Activated CD8-positive, alpha-beta memory T cell treated with anti-CD3 and anti-CD28 coated beads for 1 hour (primary cell): ENCODE measurements at places on chromosomes 5 and 9.

DNA sequence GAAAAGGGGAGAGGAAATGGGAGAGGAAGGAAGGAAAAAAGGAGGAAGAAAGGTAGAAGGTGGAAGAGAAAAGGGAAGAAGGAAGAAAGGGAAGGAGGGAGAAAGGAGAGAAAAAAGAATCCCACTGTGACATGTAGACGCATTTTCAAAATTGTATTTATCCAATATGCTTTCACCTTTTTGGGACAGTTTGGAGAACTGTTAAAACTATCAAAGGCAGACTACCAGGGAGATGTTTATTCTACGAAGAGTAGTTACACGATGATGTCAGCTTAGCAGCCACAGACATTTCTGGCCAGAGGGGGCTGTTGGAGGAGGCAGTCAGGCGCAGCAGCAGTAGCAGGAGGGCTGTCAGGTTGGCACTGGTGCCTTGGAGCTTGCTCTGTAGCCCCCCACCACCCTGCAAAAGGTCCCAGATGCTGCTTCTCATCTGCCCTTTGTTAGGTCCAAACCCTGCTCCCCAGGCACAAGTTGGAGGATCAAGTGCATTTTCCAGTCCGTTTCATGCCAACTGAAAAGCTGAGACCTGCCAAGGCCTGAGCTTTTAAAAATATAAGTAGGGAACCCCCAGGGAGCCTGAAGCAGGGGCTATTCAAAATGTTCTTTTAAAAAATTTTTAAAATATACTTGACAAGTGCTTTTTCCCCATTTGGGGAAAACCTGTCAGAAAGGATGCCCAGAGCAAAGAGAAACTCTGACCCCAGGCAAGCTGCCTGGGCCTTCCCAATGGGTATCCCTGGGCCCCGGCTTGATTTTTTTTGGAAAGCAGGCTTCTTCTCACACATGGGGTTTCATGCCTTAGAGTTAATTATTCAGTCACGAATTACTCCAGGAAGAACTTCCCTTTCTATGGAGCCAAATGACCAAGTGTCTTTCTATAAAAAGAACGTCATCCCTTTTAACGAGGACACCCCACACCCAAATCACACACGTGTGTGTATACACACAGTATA lies 203.3 kb downstream of the SLIT3 start:
- DNase-seq, result no peak

DNA sequence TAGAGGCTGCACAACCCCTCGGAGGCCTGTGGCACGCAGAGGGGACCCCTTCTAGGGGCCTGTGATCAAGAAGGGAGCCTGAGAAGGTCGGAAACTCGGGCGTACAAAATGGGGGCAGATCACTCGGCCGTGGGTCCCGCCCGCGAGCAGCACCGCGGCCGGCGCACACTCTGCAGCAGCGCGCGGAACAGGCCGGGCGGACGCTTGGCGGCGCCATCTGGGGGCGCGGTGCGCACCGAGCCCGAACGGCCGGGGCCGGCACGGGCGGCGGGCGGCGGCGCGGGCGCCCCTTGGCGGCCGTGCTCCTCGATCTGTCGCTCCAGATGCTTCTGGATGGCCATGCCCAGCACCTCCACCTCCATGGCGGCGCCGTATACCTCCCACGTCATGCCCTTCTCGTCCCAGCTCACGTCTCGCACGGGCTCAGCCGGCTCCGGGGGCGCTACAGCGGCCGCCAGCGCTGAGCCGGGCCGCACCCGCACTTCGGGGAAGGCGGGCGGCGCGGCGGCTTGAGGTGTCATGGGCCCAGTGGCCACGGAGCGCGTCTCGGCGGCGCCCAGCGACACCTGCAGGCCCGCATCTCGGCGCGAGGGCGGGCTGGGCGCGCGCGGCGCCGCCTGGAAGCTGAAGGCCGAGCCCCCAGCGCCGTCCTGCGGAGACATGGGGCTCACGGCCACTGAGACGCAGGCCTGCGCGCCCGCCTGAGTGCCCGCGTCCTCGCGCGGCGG lies 13.1 kb downstream of the GPRIN1 start:
- DNase-seq, result peak; percentile 51

GRCh38 chr9:134056483-134057306 lies 11.1 kb downstream of the BRD3 start:
- no peak for DNase-seq

DNA sequence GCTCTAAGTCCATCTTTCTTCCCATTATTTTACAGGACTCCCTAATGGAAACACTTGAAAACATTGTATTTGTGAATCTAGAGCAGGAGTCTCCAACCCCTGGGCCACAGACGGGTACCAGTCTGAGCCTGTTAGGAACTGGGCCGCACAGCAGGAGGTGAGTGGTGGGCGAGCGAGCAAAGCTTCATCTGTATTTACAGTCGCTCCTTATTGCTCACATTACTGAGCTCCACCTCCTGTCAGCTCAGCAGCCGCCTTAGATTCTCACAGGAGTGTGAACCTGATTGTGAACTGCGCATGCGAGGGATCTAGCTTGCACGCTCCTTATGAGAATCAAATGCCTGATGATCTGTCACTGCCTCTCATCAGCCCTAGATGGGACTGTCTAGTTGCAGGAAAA lies 111.0 kb downstream of the MED27 start:
- DNase-seq, result no peak

GRCh38 chr5:131671409-131671808 lies 36.4 kb upstream of the RAPGEF6 start:
- DNase-seq, result no peak

- no peak for DNase-seq
These were observed 96.2 kb downstream of the ARHGEF28 start for GRCh38 chr5:73722231-73722630.

- peak; percentile 83 for DNase-seq
These were observed 17.5 kb downstream of the PTTG1 start for GRCh38 chr5:160439205-160439600.

- DNase-seq, result no peak
These were observed 64.0 kb upstream of the PTGER4 start for GRCh38 chr5:40615586-40616170.

- DNase-seq, result no peak
These were observed 2.1 kb upstream of the PHF2 start for GRCh38 chr9:93574091-93574899.

- DNase-seq, result no peak
These were observed 61.3 kb upstream of the STXBP1 start for GRCh38 chr9:127550751-127551150.

- DNase-seq, result no peak
These were observed 6.7 kb downstream of the RNF44 start for GRCh38 chr5:176530393-176530982.

DNA sequence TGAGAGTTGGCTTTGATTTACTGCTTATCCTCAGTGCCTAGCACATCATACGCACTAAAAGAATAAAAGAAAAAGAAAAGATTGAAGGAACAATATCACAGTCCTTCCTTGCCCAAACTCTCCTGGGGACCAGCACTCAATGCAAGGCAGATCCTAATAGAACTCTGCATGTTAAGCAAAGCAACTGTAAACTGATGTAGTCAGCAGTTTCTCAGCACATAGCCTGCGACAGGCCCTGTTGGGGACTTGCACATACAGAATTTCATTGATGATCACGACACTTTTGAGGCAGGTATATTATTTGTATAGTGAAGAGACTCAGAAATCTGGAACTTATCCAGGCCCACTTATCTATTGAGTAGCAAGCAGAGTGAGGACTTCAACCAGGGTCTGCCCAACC lies 15.4 kb downstream of the NIPAL4 start:
- no peak for DNase-seq

DNA sequence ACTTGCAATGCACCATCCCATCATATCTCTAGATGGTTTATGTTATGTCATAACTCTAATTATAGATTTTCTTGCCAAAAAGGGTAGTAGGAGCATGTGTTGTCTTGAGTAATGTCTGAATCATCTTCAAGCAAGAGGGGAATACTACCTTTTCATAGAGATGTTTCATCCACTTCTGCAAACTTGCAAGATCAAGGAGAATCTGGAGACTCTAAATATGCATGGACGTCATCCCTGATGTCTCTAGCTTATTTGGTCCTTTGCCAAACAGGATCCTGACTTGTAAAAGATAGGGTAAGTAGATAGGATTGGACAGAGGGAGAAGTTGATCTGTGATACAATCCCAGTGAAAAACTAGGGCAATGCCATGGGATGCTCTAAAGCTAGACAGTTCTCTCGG lies 246.5 kb downstream of the DMRTA1 start:
- DNase-seq, result no peak

GRCh38 chr5:59587489-59588337 lies 305.8 kb downstream of the PDE4D start:
- DNase-seq, result no peak

GRCh38 chr9:93229636-93230035 lies 45.7 kb downstream of the WNK2 start:
- DNase-seq, result no peak

DNA sequence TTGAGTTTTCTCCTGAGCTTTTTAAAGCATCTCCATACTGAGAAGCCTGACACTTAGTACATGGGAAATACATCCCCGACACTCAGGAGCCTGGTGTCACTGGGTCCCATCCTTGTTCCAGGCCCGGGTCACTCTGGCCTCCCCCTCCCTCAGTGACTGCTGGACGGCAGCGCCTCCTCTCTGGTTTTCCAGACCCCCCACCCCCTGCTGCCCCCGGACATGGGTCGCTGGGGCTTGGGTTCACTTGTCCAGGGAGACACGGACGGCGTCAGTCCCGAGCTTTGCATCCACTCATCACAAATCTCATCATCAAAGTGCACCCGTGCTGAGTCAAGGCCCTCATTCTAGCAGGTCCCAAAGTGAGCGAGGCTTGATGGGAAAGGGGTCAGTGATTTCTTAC lies 243.0 kb downstream of the IRX2 start:
- no peak for DNase-seq

GRCh38 chr5:137115152-137115551 lies 384.0 kb downstream of the SPOCK1 start:
- no peak for DNase-seq

DNA sequence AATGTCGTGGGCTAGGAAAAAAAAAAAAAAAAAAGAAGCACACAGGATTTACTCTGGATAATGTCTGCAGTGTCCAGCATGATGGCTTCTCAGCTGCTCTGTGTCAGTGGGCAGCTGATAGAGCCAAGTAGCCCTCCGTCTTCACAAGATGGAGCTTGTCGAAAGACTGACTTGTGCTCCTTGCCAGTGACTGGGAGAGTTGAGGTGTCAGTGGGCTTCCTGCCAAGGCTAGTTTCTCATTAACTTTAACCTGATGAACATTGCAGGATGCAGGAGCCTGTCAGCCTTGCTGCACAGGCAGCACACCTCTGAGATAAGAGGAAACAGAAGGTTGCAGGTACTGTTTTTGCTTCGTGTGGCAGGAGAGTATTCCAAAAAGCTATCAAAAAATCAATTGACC lies 171.4 kb upstream of the SGCD start:
- DNase-seq, result no peak

- no peak for DNase-seq
These were observed 103.6 kb upstream of the SAP30L start for GRCh38 chr5:154342211-154342610.

DNA sequence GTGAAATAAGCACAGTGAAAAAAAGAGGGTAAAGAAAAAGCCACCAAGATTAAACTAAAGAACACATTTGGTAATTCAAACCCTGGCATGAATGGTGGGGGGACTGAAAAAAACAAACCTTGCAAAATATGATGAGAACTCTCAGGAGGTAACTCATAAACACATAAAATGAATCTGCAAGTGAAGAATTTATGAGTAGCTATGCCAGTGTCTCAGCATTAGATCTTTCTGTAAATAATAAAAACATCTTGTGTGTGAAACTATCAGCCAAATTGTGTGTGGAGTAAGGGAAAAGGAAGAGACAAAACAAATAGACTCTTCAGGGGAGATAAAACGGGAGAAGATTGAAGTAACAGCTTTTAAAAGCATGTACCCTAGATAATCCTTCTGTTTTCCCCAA lies 129.6 kb upstream of the SPEF2 start:
- DNase-seq, result no peak
